ENCODE measurements at places on chromosomes 3 and 15. TPM values are rescaled to one million over a fixed set of nuclear protein-coding genes. Genes with fewer than 3 reads are reported as not detected.
A peak's percentile ranks its signal among the peaks of the same experiment; 100 is the strongest.

FRMD5 gene
- not detected for total RNA-seq

DNA sequence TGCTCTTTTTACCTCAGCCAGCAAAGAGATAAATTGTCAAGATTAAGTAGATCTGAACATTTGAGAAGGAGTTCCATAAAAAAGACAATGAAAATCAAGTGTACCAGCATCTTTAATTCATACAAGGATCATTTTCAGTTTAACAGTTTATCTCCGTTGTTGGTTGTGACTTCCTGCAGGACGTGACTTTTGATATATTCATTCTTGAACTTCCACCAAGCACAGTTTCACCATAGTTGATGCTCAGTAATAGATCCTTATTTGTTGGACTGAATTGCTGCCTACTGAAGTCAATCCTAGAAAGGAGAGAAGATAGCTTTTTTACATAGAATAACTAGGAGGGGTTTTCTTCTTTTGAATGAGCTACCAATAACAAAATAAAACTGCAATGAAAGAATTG lies 408.2 kb downstream of the LPP start:
- H3K4me3 ChIP-seq = no peak overlapping the region
- peaks cover 26% of the 10 kb centered on the region for H3K4me1 ChIP-seq
- H3K27me3 ChIP-seq = no peaks in the 10 kb centered on the region
- no peaks in the 10 kb centered on the region for H3K36me3 ChIP-seq

TMCO5A gene
- not detected for total RNA-seq

ATP10A gene
- 0.59 TPM for total RNA-seq

DNA sequence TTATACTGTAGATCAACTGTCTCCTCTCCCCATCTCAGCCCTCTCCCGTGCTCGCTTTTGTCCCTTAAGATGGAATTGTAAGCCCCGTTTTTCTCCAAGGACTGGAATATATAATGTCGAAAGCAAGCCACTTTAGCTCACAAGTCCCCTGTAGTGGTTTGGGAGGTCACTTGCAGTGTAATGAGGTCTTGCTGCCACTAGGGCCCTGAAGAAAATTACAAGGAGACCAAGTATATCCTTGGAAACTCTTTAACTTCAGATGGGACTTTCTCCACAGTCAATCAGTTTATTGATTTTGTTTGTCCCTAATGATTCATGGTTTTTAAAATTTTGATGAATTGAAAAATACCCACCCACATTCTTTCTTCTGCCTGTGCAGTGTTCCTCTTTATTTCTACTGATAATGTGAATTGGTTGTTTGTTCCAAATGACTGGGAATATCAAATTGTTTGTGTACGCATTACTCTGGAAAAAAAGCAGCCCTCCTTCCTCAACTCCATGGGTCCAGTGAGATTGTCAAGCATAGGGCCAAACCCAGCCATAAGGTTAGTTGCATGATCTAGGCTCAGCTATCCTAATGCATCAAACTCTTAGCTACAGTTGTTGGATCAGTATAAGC lies 294.8 kb downstream of the MCTP2 start:
- H3K27me3 ChIP-seq = no peaks in the 10 kb centered on the region
- no peak for DNase-seq
- no peaks in the 10 kb centered on the region for H3K36me3 ChIP-seq
- H3K27ac ChIP-seq = no peak overlapping the region

GABRR3 gene
- total RNA-seq = not detected

DNA sequence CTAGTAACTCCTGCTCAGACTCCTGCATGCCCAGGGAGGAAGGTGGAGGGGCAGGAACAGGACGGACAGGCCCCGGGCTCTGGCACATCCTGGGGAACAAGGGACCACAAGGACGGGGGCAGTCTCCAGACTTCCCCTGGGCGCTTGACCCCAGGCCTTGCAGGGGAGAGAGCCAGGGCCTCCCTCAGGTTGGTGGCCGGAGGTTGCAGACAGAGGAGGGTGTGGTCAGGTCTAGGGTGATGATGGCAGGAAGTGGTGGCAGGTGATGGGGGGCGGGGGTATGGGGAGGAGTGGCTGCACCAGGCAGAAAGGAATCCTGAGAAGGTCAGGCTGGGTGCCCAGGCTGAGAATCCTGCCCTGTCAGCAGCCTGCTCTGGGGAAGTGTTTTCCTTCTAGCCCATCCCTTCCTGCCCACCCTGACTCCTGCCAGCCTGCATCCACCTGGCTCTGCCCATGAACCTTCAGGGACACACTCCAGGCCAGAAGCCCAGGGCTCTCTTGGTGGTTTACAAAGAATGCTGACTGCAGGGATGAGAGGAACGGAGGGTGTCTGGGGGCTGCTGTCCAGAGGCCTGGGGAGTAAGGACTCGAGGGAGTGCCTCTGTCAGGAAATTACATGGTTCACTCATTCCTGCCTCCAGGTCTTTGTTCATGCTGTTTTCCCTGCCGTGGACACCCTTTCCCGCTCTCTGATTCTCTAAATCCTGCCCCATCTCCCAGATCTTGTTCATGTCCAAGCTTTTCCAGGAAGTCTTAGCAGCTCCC lies 15.8 kb downstream of the LOXL1 start:
- no peak for DNase-seq
- no peaks in the 10 kb centered on the region for H3K27me3 ChIP-seq
- no peak overlapping the region for H3K4me3 ChIP-seq
- H3K36me3 ChIP-seq = peaks cover 7% of the 10 kb centered on the region
- H3K4me1 ChIP-seq = no peaks in the 10 kb centered on the region
- H3K27ac ChIP-seq = no peak overlapping the region

SPATA12 gene
- not detected for total RNA-seq

GRCh38 chr3:29695201-29695600 lies 414.3 kb downstream of the RBMS3 start:
- no peaks in the 10 kb centered on the region for H3K27me3 ChIP-seq
- no peak overlapping the region for H3K4me3 ChIP-seq
- peaks cover 34% of the 10 kb centered on the region for H3K4me1 ChIP-seq
- peak overlapping the region; percentile 44 for H3K27ac ChIP-seq

DNA sequence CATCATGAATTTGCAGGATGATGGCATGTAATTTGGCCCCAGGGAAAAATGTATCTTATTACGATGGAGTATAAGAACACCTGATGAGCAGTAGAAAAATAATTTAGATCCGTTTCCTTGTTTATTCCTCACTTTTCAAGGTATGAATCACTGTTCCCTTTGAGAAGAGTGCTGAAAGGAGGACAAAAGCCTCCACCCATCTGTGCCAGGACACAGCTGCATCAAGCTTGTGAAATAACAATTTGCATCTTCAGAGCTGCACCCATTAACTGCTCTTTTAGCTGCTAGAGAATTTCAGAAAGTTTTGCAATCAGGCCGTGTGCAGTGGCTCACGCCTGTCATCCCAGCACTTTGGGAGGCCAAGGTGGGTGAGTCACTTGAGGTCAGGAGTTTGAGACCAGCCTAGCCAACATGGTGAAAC lies 9.6 kb downstream of the CLDND1 start:
- no peak overlapping the region for H3K27ac ChIP-seq
- no peaks in the 10 kb centered on the region for H3K27me3 ChIP-seq
- peak; percentile 40 for DNase-seq
- peaks cover 9% of the 10 kb centered on the region for H3K4me1 ChIP-seq
- no peak overlapping the region for H3K4me3 ChIP-seq

DNA sequence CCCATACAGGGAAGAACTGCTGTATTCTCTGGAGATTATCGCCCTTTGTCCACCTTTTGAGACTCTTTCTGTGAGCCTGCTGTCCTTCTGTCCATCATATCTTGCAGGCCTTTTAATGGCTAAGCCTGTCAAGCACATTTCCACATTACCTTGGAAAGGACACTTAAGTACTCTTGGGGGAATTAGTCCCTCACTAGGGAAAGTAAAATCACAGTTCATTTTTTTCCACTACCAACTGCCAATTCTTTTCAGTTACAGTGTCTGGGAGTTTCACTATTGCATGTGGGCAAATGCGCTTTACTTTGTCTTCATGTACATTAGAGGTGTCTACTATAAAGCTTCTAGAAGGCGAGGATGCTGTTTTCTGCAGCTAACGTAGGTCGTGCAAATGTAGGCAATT lies 242.1 kb downstream of the NSUN3 start:
- no peak overlapping the region for H3K4me3 ChIP-seq
- H3K36me3 ChIP-seq = no peaks in the 10 kb centered on the region
- H3K27me3 ChIP-seq = no peaks in the 10 kb centered on the region
- no peak for DNase-seq

NLGN1 gene
- total RNA-seq = 1.0 TPM

DNA sequence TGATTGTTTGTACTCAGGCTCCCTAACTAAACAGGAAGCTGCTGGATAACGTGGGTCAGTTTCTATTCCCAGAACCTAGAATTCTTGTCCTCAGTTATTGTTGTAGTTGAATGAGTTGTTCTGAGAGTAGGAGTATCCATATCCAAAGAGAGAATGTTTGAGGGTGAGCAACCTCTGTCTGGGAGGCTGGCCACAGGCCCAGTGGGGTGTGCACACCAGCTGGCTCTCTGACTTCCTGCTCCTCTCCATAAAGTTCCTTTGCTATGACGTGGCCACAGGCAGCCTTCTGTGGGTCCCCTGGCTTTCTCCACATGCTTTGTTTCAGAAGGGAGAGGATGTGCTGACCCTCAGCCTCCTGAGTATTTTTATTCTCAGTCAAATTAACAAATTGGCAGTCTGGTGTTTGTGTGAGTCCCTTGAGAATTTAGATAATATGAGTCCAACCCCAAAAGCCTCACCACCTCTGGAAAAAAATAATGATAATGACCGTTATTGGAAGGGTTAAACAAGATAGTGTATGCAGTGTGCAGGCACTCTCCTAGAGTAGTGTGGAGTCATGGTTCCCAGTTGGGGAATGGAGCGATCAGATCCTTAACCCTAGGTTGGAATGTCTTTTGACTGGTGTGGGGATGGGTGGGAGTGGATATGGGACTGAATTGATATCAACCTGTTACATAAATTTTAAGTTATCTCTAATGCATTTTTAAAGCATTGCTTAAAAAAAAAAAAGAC lies 47.6 kb upstream of the MED12L start:
- no peak overlapping the region for H3K4me3 ChIP-seq
- H3K27me3 ChIP-seq = no peaks in the 10 kb centered on the region
- H3K36me3 ChIP-seq = no peaks in the 10 kb centered on the region
- H3K4me1 ChIP-seq = no peaks in the 10 kb centered on the region

FAM227B gene
- total RNA-seq = 6.9 TPM

DNA sequence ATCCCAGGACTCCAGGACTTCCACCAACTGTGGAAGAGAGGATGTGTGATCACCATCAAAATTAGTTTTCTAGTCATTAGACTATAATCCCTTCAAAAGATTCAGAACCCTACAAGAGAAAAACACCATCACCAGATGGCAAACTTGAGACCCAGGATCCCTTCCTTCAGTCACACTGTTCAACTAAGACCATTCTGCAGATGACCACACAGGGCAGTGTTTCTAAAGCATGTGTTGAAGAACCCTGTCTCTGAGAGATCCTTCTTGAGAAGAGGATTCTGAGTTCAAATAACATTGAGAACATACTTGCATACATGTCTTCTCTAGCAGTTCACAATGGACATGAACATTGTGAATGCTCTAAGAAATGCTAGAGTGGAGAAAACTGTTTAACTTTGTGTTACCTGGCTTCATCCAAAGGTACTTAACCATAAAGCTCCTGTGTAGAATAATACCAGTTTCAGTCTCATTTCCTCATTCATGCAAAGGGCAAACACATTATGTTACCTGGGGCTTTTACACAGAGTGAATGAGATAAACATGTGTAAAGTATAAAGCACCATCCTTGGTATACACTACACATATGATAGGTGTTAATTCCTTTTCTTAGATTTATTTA lies 2.4 kb upstream of the ADGRG7 start:
- no peak overlapping the region for H3K4me3 ChIP-seq
- no peaks in the 10 kb centered on the region for H3K36me3 ChIP-seq
- no peaks in the 10 kb centered on the region for H3K27me3 ChIP-seq
- DNase-seq = no peak
- H3K27ac ChIP-seq = no peak overlapping the region

NR1I2 gene
- not detected for total RNA-seq

DLEC1 gene
- total RNA-seq = not detected

CCDC54 gene
- not detected for total RNA-seq

DNA sequence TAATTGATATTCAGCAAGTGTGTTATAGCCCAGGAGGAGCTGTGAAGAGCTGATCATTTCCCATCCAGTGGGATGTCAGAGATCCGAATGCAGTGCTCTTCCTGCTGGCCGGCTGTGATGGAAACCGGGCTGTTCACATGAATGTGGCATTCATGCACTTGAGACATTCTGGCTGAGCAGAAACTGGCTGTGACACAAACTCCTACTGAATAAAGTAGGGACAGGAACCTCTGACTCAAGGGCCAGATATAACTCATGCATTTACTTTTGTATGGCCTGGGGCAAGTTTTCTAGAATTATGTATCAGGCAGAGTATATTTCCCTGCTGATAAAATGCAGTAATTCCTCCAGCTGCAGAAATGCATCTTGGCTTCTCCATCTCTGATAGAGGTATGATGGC lies 83.4 kb upstream of the FAM3D start:
- no peak overlapping the region for H3K27ac ChIP-seq
- H3K4me1 ChIP-seq = no peaks in the 10 kb centered on the region
- H3K36me3 ChIP-seq = no peaks in the 10 kb centered on the region
- H3K27me3 ChIP-seq = no peaks in the 10 kb centered on the region

GOLGA8G gene
- not detected for total RNA-seq

DNA sequence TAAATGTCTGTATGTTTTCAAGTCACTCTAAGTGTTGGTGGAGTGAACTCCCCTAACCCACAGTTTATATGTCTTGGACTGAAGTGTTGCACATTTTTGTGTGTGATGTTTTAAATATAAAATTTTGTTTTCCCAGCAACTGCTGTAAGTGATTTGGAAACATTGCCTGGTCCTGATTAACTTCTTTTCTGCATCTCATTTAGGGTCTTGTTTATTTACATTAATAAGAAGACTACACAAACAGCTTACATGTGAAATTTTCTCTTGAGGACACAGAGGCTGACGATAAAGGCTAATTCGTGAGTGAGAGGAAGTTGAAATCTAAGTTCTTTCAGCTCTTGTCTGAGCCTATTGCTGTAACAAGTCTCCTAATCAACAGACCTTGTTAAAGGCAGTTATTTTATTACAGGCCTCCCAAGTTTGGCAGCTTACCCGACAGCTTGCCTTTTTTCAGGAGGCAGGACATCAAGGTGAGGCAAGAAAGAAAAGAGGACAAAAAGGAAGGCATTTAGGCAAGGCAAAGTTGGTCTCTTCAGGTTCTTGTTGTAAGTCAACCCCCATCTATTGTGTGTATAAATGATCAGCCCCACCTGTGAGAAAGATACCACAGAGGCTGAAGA lies 177.7 kb upstream of the NR2E3 start:
- H3K27me3 ChIP-seq = no peaks in the 10 kb centered on the region
- no peak for DNase-seq
- H3K4me3 ChIP-seq = no peak overlapping the region
- H3K27ac ChIP-seq = no peak overlapping the region
- H3K36me3 ChIP-seq = no peaks in the 10 kb centered on the region
- no peaks in the 10 kb centered on the region for H3K4me1 ChIP-seq
